ENCODE measurements at places on chromosomes 4 and X. TPM values are rescaled to one million over a fixed set of nuclear protein-coding genes. Genes with fewer than 3 reads are reported as not detected.

Gene CFI
- 0.08 TPM for total RNA-seq

Gene AFF2
- total RNA-seq = 1.0 TPM

Gene DRD5
- total RNA-seq = not detected

Gene ALPK1
- 5.1 TPM for total RNA-seq

Gene SUPT20HL1
- total RNA-seq = not detected

Gene PDE6B
- 0.18 TPM for total RNA-seq

Gene NLRP2B
- total RNA-seq = not detected

Gene SH3TC1
- 3.6 TPM for total RNA-seq

Gene SLC9B1
- not detected for total RNA-seq

Gene GATA1
- total RNA-seq = not detected

Gene CCSER1
- total RNA-seq = not detected

Gene RTL3
- 1.2 TPM for total RNA-seq

Gene XAGE2
- not detected for total RNA-seq

Gene PRDM8
- total RNA-seq = 15.0 TPM

Gene GAGE12J
- total RNA-seq = not detected

Gene TASL
- not detected for total RNA-seq

Gene JAKMIP1
- total RNA-seq = not detected

Measured in HT1080 (cell line).